ENCODE measurements at places on chromosomes 4 and X.
A peak's percentile ranks its signal among the peaks of the same experiment; 100 is the strongest.

DNA sequence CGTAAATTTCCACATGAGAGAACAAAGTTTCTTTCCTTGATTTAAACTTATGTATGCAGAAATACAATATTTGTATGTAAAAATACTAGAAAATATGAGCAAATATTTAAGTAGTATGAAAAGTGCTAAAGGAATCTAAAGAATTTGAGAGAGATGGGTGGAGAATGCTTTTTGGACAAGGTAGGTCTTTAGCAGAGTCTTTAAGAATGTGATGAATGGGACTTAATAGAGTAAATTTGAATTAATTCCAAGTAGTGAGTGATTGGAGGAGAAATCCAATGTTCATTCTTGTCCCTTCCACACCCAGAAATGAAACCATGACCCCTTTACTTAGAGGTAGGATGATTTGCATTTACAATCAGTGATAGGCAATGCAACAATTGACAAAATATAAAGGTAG is 570.9 kb upstream of the ZFP42 start:
- DNase-seq = no peak

- DNase-seq = no peak
Measured at GRCh38 chrX:12443534-12444098, 305.3 kb downstream of the FRMPD4 start.

DNA sequence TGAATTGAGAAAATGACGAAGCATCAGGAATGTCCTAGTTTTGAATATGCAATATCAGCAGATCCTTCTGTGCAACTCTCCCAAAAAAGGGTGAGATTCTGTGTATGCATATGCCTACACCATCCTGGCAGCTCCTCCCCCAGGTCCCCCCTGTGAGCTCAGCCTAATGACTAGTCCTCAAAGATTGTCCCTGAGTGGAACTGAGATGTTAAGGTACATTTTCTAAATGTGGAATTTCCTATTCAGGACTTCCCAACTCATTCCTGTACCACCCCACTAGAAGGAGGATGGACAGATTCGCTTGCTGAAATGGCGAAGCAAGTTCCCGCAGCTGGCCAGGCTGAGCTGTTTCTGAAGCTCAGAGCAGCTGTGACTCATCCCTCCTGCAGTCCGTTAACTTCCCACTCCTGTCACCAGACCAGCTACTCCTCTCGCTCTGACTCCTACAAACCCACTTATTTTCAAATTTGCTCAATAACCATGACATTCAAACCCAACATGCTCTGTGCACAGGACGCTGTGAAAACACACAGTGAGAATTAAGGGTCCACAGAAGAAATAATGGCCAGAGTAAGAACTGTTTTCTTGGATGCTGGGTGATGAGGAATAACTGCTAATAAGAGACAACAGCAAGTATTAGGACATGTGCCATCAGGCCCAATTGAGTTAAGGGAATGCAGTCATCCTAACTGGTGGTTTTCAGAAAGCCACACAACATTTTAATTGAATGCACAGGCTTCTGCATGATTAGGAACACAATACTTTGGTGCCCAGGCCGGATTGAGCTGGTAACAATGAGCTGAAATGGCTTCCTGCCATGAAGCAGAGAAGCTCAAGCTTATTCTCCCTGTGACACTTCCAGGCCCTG is 40.0 kb upstream of the IRF2 start:
- no peak for DNase-seq

GRCh38 chr4:46386570-46386969 is 3.4 kb downstream of the GABRA2 start:
- peak; percentile 80 for DNase-seq

DNA sequence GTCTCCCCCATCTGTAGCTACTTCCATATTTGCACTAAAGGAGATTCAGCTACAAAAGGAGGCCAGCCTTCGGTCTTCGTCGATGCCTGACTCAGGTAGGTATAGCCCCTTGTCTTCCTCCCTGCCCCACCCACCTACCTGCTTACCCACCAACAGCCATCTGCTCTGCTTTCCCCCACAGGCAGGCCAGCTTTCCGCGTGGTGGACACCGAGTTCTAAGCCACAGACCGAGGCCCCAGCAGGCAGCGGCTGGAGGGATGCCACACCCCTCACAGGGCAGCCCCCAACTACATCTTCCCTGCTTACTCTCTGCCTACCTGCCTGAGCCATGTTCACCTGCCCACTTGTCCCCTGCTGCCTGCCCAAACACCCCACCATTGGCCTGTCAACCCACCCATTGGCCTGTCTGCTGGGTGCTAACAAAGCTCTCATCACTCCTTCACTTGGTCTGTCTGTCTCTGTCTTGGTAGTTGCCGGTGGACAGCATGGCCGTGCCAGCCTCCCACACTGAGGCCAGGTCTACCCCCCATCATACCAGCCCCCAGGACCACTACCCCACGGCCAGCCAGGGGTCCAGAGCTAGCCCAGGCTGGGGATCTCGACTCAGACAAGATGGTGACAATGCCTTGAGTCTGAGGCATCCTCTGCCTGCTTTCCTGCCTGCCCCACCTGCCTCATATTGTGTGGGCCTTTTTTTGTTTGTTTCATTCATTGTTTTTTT is 4.1 kb upstream of the USP11 start:
- no peak for DNase-seq

GRCh38 chr4:168765322-168765721 is 244.7 kb downstream of the CBR4 start:
- no peak for DNase-seq

DNA sequence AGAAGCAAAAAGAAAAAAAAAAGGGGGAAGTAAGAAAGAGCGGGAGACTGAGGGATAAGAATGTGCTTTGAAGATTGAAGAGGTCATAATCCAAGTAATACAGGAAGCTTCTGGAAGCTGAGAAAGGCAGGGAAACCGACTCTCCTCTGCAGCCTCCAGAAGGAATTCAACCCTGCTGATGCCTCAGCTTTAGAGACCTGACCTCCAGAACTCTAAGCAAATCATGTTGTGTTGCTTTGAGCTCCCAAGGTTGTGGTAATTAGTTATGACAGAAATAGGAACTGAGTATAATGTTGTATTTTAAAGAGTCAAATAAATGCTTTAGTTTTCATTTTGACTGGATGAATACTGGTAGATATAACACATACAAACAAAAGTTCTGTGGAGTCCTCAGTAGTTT is 48.0 kb upstream of the FAT1 start:
- DNase-seq = no peak

- peak; percentile 30 for DNase-seq
Measured at GRCh38 chrX:6852869-6853268, 294.6 kb upstream of the STS start.

- DNase-seq = no peak
Measured at GRCh38 chrX:120791013-120791643, 84.5 kb downstream of the CT47B1 start.

DNA sequence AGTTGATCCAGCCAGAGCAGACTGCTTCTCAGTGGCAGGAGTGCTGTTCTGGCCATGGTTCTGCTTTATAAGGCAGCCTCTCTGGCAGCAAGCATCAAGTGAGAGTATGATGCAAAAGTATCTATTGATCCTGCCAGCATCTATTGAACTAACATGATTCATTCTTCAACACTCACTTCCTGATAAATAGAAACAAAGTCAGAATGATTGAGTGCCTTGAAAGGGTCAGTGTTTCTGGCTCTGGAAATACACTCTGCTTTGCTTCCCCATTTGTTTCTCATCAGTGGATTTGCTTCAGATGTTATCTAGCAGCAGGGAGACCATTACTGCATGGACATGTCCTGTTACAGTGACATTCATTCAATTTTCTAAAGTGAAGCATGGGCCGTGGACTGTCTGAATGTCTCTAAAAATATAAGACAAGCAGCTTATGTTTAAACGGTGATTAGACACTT is 66.2 kb upstream of the FRAS1 start:
- no peak for DNase-seq

GRCh38 chr4:6078560-6078959 is 60.3 kb upstream of the C4orf50 start:
- no peak for DNase-seq

DNA sequence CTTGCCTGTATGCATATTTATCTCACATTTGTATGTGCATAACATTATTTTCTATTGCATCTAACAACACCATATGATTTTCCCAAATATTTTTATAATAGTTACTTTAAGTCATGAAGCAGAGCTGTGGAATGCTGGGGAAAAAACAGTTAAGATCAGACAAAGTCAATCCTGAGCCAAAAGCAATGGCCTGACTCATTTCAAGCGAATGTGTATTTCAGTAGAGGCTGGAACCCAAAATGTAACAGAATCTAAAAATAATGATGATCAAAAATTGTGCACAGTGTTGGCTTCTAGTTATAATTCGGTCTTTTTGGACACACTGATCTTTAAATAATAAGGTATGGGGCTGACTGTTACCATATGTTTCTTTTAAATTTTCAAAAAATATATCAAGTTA is 516.2 kb upstream of the ADGRL3 start:
- no peak for DNase-seq

DNA sequence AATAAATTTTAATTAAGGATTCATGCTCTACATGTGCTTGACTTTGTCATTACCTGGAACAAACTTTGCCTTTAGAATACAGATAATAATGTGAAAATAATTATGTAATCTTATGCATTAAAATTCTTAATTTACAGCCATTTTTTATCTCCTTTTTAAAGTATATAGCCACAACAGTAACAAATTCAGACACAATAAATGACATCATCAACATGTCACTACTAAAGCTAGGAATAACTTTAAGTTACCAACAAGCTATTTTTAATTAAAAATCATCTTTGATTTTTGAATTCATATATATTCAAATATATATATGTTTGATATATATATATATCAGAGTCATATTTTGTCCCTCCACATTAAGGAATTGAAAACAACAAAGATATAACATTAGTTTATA is 107.7 kb downstream of the MAD2L1 start:
- DNase-seq = no peak

- no peak for DNase-seq
Measured at GRCh38 chrX:33989936-33990335, 142.2 kb downstream of the FAM47A start.

DNA sequence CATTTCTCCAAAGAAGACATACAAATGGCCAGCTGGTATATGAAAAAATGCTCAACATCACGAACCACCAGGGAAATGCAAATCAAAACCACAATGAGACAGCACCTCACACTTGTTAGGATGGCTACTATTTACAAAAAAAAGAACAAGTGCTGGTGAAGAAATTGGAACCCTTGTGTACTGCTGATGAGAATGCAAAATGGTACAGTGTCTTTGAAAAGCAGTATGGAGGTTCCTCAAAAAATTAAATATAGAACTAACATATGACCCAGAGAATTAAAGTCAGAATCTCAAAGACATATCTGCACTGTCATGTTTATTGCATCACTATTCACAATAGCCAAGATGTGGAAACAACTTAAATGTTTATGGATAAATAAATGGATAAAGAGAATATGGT is 20.9 kb downstream of the PAGE4 start:
- no peak for DNase-seq

GRCh38 chr4:2830632-2831610 is 12.7 kb upstream of the ADD1 start:
- no peak for DNase-seq

GRCh38 chr4:132502096-132502552 is 647.0 kb upstream of the PCDH10 start:
- no peak for DNase-seq

- no peak for DNase-seq
Measured at GRCh38 chr4:30245140-30245539, 475.0 kb upstream of the PCDH7 start.

- no peak for DNase-seq
Measured at GRCh38 chr4:124167602-124168001, 544.9 kb downstream of the ANKRD50 start.

DNA sequence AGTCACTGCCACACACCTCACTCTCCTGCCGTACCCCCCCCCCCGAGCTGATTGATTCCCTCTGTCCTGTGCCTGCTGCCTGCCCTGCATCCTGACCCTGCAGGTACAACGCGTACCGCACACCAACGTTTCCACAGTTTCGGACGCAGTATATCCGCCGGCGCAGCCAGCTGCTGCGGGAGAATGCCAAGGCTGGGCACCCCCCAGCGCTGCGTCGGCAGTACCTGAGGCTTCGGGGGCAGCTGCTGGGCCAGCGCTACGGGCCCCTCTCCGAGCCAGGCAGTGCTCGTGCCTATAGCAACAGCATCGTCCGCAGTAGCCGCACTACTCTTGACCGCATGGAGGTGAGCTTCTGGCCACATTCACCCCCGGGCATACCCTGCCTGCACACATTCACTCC is 1.3 kb downstream of the WDR13 start:
- DNase-seq = no peak

DNA sequence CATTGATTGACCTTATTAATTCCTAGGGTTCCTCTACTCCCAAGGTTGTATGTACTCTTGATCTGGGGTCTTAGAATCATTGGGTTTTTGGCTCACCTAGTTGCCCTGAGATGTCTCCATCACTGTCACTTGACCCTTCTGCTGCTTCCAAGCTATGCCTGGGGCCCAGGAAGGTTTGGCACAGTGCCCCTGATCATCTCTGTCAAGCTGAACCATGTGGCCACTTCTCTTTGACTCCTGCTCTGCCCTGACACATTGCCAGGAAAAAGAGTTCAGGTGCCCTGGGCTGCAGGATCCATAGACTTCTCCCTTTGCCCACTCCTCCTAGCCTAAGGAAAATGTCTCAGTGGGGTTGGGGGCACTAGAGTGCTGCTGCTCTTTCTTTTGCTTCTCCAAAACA is 3.9 kb upstream of the CHST7 start:
- DNase-seq = no peak

GRCh38 chr4:106149026-106149425 is 167.0 kb downstream of the TBCK start:
- no peak for DNase-seq

- no peak for DNase-seq
Measured at GRCh38 chr4:120132935-120133334, 66.3 kb upstream of the MAD2L1 start.

GRCh38 chrX:49000636-49001035 is 1.4 kb downstream of the GRIPAP1 start:
- DNase-seq = no peak

- no peak for DNase-seq
Measured at GRCh38 chrX:13452283-13452682, 117.1 kb upstream of the EGFL6 start.

- DNase-seq = peak; percentile 76
Measured at GRCh38 chr4:109547394-109547793, 12.7 kb upstream of the MCUB start.

- no peak for DNase-seq
Measured at GRCh38 chrX:39507617-39508299, 590.0 kb downstream of the BCOR start.

DNA sequence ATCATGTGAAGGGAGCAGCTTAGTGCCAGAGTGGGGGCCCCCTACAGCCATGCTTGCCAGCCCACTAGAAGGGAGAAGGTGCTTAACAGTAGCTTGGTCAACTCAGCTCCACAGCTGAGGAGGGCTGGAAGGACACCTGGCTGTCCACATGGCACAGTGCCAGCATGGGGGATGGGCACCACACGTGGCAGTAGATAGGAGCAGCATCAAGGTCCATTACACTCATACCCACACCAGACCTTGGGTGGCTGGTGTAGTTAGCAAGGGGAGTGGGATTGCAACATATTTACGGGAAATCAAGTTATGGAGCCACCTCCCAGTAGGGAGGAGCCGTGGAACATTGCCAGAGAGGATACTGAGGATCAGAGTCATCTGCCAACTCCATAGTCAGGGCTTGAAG is 37.9 kb upstream of the SLC4A4 start:
- no peak for DNase-seq

- DNase-seq = no peak
Measured at GRCh38 chr4:57665806-57666205, 555.6 kb upstream of the IGFBP7 start.

Data from WERI-Rb-1 (cell line).